ENCODE measurements at places on chromosomes 1 and 21.

DNA sequence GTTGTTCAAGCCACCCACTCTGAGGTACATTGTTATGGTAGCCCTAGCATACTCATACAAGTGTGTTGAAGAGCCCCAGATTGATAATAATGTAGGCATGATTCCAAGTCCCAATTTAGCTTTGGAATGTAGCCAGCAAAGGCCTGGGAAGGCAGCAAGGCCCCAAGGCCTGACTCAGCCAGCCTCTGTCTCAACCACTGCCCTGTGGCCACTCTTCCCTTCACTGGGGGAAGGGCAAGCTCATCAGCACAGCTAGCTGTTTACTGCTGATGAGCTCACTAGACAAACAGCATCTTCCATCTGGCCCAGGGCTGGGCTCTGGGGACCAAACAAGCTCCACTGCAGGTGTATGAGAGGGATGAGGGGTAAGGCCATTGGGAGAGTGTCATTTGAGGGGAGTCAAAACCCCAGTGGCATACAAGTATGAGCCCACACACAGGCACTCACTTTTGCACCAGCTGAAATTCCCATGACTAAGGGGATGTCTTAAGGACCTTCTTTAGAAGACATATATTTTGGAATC lies 2.2 kb upstream of the IRF6 start:
- DNase-seq = peak; percentile 10

GRCh38 chr1:68675336-68675735 lies 178.5 kb upstream of the DEPDC1 start:
- DNase-seq = no peak

- DNase-seq = no peak
These were observed 455.3 kb upstream of the USP24 start for GRCh38 chr1:55670331-55671082.

DNA sequence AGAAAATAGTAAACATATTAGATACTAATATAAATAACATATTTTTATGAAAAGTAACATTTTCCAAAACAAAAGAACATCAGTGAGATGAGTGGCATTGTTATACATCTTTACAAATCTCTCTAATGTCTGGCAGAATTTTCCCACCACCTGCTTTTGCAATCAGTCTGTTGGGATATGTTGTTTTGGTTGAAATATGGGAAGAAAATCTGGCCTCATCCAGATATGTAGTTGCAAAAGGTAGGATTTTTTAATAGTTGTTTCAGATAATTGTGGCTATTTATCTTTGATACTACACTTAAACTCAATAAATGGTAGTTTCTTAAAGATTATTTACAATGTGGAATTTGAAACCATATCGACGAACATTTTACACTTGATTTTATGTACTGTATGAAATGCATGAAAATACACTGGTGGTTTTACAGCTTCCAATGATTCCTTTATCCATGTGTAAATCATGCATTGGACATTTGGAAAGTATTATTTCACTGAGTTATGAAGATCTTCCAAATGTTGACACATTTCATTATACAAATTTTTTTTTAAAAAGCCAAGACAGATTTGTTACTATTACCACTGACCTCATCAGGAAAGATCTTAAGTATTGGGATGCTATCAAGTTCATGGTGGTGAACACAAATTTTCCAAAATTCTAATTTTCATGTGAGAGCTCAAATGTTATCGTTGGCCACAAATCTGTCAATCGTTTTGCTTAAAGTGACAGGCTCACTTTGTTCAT lies 74.1 kb upstream of the CD34 start:
- DNase-seq = no peak

- DNase-seq = no peak
These were observed 182.7 kb upstream of the KLHDC7A start for GRCh38 chr1:18297896-18298648.

- DNase-seq = no peak
These were observed 37.2 kb downstream of the ALG14 start for GRCh38 chr1:95035536-95035935.

GRCh38 chr1:193408782-193409293 lies 222.4 kb upstream of the B3GALT2 start:
- no peak for DNase-seq

DNA sequence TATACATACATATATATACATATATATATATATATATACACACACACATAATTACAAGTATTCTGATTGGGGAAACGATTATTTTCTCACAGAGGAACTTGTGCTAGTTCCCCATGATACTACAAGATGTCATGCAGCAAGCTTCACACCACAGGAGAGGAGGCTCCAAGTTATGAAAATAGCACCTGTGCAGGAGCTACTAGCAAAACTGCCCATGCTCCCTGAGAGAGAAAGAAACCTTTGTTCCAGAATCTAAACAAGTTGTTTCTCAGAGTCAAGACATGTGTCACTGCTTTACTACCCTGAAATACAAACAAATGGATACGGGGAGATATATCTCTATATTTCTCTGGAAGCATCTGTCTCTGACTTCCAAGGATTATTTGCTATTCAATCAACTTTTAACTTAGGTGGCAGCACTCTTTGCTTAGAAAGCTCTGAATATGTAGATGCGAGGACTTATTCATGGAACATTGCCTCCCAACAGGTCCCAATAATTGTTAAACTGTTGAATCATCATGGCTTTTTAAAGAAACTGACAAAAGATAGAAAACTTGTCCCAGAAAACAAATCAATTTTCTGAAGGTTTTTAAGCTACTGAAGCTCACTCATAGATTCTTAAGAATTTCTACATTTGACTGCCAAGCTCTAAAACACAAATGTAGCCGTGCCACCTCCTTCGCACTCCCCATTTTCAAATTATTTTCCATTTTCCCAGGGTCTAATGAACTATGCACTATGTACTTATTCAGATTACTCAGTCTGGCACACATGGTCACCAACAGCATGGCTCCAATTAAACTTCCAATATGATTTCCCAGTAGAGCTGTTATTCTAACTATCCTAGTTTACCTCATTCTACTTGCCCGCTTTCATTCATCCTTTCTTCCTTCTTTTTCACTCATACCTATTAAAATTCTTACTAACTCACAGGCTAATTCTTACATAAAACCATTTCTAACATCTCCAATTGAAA lies 929.1 kb downstream of the LTN1 start:
- DNase-seq = no peak

- no peak for DNase-seq
These were observed 123.9 kb upstream of the DUSP10 start for GRCh38 chr1:221865808-221866207.

DNA sequence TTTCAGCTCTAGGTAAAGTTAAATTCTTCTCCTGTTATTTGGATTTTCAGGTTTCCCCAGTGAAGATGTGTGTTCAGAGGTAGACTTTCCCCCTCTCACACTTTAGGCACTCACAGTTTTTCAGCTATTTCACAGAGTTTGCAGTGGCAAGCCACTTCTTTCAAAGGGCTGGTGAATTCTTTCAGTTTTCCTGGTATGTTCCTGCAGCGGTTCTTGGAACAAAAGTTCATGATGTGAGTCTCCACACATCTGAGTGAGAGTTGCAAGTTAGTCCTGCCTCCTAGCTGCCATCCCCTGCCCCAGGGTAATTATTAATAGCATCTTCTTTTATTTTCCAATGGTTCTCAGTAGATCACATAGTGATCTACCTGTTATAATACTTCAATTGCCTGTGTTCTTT lies 27.3 kb upstream of the CD84 start:
- DNase-seq = no peak

- DNase-seq = no peak
These were observed 440 bp downstream of the TNFRSF25 start for GRCh38 chr1:6465461-6466005.

DNA sequence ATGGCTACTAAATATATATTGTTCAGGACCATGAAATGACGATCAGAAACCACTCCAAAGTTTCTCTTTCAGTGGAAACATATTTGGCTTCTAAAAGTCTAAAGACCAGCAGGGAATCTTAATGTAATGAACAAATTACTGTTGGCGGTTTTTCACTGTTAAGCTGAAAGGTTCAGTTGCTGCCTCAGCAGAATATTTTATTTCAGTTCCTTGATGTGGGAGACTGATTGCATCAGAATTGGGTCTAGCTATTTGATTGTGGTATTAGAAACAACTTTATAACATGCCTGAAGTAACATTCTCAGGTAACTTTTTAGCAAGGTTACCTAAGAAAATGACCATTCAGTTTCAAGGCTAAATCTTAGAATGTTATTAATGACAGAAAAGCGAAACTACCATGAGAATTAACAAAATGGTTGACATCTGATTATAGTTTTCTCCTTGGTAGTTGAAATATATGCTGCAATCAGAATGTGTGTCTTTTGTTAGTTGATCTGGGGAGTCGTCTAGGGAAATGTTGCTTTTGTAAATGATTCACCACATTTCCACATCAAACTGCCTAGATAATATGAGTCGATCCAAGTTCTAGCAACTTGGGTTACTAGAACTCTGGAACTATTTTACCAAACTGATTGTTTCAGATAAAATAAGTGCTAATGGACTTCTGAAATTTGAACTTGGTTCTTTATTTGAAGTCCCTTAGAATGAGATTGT lies 200.4 kb downstream of the HMCN1 start:
- DNase-seq = no peak

DNA sequence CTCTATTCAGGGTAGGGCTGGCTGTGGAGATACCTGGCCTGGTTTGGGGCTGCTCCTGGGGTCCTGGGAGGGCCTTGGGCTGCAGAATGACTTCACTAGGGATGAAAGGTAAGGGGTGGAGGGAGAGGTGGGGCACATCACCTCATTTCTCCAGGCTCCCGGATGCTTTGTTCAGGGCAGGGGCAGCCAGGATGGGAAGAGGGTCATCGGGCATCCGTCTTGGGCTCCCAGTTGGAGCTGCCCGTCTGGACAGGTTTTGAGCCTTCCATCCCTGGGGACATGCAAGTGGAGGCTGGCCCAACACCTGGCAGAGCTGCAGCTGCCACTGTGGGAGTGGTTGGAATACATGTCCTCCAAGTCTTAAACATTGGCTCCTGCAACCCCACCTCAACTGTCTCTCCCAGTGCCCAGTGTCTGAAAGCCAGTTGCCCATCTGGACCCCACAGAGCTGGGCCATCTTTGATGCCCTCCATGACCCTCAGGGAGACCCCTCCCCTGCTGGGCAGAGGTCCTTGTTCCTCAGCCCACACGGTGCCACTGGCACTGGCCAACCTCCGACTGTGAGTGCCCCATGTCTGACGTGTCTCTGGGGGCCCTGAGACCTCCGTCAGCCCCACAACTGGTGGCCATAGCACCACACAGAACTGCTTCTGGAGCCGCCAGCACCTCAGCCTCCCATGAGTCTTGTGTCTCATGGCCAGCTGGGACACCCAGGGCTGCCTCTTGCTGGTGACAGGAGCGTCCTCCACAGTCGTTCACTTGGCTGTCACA lies 52.8 kb downstream of the TRIM11 start:
- DNase-seq = no peak
